Left ventricle myocardium superior (tissue), 1 donor: ENCODE measurements at places on chromosomes 6 and 20. TPM values are rescaled to one million over a fixed set of nuclear protein-coding genes. Genes with fewer than 3 reads are reported as not detected.

- no peak for DNase-seq
Observed at GRCh38 chr20:21048841-21049273, 57.3 kb downstream of the LINC00237 start.

- DNase-seq = no peak
Observed at GRCh38 chr6:34817446-34817845, 25.6 kb downstream of the BLTP3A start.

- DNase-seq = no peak
Observed at GRCh38 chr20:44153636-44154043, 33.3 kb downstream of the JPH2 start.

DNA sequence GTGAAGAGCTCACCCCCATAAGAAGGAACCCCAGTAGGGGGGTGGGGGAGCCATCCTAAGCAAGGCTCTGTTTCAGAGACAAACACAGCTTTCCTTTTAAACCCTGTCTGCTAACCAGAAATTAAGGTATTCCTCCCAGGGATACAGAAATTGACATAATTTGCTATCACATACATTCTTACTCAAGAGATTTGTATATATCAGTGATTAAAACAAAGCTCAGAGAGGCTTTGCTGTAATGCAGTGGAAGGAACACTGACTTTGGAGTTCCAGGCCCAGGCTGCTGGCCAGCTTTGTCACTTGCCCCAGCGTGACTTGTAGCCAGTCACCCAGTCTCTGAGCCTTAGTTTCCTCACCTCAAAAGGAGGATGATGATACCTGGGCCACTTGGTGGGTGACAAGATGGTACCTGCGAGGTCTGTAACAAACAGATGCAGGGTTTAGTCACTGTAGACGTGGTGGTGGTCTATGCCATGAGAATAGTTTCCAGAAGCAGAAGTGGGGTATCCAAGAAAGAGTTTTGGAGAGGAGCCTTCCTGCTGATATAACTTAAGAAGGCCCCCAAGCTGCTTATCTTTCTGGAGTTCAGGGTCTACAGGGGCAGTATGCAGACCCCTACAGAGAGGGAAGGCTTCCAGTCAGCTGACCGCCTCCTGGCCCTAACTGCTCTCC is 3.2 kb upstream of the FOXF2 start:
- no peak for DNase-seq

DNA sequence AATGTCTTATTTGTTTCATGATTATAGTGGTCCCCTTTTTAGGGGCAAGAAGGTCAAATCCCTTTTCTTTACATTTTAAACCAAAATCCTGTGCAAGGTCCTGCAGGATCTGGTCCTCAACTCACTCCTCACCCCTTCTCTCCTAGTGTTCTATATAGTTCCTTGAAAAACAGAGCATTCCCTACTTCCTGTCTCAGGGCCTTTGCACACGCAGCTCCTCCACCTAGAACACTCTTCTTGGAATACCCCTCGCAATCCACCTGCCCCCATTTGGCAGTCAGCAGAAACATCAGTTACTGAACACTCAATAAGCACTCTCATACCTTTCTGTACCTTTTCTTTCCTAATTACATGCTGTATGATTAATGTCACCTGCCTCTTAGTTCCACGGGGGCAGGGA is 3.2 kb upstream of the ATP5F1E start:
- DNase-seq = no peak

Gene GPR6
- not detected for total RNA-seq

DNA sequence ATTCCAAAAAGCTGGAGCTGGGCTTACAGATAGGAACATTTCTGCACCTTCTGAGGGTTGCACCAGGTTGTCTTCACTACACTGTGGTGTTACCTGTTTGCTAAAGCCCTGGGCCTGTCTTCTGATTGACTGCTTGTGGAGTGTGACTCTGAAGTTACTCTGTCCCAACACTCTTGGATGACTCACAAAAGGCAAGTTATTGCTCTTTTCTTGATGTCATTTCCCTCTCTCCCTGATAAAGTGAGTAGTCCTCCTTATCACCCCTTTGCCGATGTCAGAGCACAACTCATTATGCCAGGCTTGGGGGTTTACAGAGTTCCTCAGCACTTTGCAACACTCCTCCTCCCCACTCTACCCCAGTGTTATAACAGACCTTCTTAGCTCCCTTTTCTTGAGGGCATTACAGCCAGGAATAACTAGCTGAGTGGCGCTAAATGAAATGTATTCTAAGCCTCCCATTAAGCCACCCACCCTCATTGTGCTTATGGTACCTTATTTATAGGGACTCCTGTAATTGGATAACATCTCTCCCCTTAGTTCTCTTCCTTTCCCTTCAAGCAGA is 36.1 kb upstream of the NKX2-4 start:
- no peak for DNase-seq

GRCh38 chr6:109336221-109336961 is 45.9 kb downstream of the CD164 start:
- DNase-seq = no peak

DNA sequence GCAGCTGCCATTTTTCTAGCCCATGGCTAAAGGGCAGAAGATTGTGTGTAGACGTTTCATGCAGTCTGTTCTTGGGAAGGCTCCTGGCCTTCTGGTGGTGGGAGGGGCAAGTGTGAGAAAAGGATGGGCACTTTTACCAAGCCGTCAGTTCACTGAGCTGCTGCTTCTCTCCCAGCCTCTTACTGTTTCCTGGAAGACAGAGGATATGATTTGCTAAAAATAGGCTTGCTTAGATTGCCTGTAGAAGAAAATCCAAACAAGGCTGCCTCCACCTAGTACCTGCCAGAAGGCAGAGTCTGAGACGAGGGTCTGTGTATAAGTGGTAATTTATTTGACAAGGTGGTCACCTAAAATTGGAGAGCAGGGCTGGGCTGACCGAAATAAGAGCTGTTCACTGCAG is 7.5 kb downstream of the KIZ start:
- DNase-seq = no peak

Gene ADAM33
- total RNA-seq = 12.2 TPM

GRCh38 chr6:41040101-41040939 is 1.3 kb upstream of the UNC5CL start:
- DNase-seq = no peak

GRCh38 chr6:6631534-6632276 is 43.2 kb downstream of the LY86 start:
- no peak for DNase-seq

Gene GSTA2
- not detected for total RNA-seq

DNA sequence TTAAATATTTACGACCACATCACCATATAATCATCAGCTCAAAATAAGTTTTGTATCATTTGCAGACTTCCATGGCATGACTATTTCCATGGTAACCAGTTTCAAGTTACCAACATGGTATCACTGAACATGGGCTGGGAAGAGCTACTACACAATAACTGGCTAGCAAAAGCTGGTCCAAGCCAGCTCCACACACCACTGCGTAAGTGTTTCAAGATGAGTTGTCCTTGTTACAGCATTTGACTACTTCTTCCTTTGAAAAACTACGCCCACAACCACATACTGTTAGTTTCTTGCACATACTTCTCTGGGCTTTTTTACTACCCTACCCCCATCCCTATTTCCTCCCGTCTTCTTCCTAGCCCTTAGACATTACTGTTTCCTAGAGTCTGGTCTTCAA is 8.5 kb downstream of the CD164 start:
- DNase-seq = no peak

- DNase-seq = no peak
Observed at GRCh38 chr20:3203315-3204123, 963 bp downstream of the DDRGK1 start.

- no peak for DNase-seq
Observed at GRCh38 chr6:81734500-81735150, 17.9 kb downstream of the TENT5A start.

GRCh38 chr20:16178546-16179135 is 394.6 kb downstream of the KIF16B start:
- no peak for DNase-seq

GRCh38 chr20:46004889-46005473 is 3.7 kb upstream of the MMP9 start:
- no peak for DNase-seq

Gene PCK1
- total RNA-seq = 0.62 TPM

Gene LBP
- total RNA-seq = 0.25 TPM

Gene ZBTB46
- 13.1 TPM for total RNA-seq
